ENCODE measurements at places on chromosomes 7 and 10. TPM values are rescaled to one million over a fixed set of nuclear protein-coding genes. Genes with fewer than 3 reads are reported as not detected.

GSDME gene
- 4.8 TPM for total RNA-seq

HABP2 gene
- 289 TPM for total RNA-seq

GHRHR gene
- total RNA-seq = 0.83 TPM

CALCR gene
- total RNA-seq = not detected

EPO gene
- total RNA-seq = 6.4 TPM

KIAA1549 gene
- 0.53 TPM for total RNA-seq

SLC26A5 gene
- total RNA-seq = 0.33 TPM

PON1 gene
- 465 TPM for total RNA-seq

PLEKHS1 gene
- total RNA-seq = not detected

TMEM229A gene
- not detected for total RNA-seq

All from left lobe of liver (tissue), 2 donors.